NCI-H1436 treated with DMSO at 0.1 percent for 48 hours (cell line): ENCODE measurements at places on chromosomes 7 and 10.
A peak's percentile ranks its signal among the peaks of the same experiment; 100 is the strongest.

DNA sequence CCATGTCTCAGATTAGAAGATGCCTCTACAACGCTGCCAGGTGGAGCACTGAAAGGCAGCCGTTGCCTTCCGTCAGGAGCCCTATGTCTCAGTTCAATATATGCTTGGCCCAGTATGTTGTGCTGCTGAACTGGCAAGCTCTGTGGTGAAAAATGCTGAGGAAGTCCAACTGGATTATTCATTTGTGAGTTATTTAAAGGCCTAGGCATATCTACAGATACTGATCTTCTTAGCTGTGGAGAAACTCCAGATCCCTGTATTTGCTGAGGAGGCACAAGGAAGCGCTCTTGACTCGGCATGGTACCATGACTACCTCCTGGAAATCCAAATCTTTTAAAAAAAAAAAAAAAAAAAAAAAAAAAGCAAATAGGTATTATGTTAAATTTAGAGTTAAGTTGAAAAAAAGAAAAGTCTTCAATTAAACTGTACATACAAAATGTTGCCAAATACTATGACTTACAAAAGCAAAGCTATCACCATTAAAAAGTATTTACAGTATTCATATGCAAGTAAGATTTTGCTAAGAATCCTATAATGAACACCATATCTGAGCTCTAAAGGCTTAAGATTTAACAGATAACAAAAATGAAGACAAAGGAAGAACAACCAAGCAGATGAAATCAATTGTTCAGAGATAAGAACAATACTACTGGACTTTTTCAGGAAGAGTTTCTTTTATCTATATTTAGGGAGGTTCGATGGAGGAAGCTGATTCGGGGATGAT is 152.4 kb downstream of the GALNT11 start:
- no peak for DNase-seq

GRCh38 chr10:74432841-74433594 is 282.0 kb downstream of the ADK start:
- peak; percentile 34 for DNase-seq

GRCh38 chr7:55063633-55064032 is 44.8 kb downstream of the EGFR start:
- DNase-seq, result no peak

DNA sequence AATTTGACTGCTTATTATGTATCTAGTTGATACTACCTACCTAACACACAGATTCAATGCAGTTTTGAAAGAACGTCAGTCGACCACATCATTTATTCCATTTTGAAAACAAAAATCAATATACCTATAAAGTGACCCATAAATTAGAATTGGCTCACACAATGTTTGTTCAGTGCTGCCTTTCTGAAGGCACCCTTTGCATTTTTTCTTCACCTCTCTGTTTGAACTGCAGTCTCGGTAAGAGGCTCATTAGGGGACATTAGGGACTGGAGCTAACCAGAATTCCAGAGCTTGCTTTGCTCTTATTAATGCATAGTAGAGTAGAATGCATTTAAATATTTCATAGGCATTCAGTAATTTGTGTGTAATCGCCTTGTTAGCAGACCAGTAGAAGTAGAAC is 234.1 kb downstream of the FOXP2 start:
- no peak for DNase-seq

DNA sequence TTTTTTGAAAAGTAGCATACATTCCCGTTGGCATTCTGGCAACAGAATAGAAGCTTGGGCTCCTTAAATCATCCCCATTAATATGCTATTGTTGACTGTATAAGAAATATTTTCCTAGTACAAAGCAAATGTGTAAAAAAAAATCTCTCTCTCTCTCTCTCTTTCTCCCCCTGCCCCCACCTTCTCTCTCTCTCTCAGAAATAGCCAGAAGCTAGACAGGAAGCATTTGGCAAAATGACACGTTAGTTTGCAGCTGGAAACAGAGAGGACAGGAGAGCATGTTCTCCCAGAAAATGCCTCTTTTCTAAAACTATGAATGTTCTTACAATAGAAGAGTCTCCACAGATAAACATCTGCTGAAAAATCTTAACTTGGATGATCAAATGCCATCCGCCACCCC is 59.6 kb upstream of the AKR1E2 start:
- DNase-seq, result no peak
